ENCODE measurements at places on chromosomes 16 and 17.

GRCh38 chr16:88939245-88939971 is 37.6 kb downstream of the CBFA2T3 start:
- no peaks in the 10 kb centered on the region for H3K36me3 ChIP-seq
- no peak for DNase-seq
- peaks cover 26% of the 10 kb centered on the region for H3K4me1 ChIP-seq

DNA sequence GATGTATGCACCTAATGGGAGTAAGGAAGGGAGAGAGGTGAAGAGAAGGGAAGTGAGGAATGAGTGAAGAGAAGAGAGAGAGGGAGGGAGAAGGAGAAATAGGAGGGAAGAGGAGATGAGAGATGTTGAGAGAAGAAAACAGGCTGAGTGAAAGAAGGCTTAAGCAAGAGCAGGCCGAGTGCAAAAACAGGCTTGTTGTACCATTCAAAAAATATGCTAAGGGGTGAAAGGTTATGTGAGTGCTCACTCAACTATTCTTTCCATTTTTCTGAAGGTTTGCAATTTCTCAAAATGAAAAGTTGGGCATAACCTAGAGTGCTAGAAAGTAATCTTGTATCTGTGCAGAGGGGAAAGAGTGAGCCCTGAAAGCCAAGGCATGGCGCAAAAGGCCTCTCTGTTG is 22.9 kb downstream of the RPGRIP1L start:
- DNase-seq = no peak
- no peaks in the 10 kb centered on the region for H3K36me3 ChIP-seq
- no peaks in the 10 kb centered on the region for H3K27me3 ChIP-seq
- H3K4me3 ChIP-seq = no peak overlapping the region
- H3K4me1 ChIP-seq = no peaks in the 10 kb centered on the region

DNA sequence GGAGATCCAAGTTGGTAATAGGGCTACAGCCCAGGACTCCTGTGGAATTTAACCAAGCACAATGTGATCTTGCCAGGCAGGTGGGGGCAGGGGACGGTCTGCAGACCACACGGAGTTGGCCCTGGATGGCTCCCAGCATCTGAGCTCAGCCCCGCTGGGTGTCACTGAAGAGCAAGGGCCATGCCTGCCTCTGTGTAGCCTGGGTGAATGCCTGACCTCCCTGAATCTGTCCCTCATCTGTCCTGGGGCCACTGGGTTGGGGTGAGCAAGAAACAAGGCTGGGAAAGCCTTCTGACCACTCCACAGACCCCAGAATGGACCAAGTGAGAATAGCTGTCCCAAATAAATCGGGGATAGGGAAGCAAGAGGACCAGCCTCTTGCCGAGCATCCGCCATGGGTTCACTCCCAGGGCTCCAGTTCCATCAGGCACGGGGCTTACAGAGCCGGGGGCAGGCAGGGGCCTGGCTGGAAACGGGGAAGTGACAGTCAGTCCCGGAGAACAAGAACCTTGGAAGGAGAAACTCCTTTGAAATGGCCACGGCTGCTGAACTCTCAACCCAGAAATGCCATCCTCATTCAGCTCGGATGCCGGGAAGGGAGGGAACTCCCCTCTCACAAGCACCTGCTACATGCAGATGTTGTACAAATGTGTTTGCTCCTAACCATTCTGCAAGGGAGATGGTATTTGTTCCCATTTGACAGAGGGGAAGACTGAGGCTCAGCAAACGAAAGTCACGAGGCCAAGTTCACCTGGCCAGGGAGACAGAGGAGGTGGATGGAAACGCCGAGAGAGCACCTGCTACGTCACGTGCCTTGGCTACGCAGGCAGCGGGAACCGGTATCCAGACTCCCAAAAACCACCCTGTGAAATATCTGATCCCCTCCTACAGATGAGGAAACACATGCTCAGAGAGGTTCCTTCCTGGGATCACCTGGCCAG is 50.0 kb downstream of the RMI2 start:
- no peaks in the 10 kb centered on the region for H3K36me3 ChIP-seq
- no peaks in the 10 kb centered on the region for H3K4me1 ChIP-seq
- no peaks in the 10 kb centered on the region for H3K27me3 ChIP-seq

- no peaks in the 10 kb centered on the region for H3K4me1 ChIP-seq
- no peak for DNase-seq
- H3K4me3 ChIP-seq = no peak overlapping the region
- H3K36me3 ChIP-seq = peaks cover 9% of the 10 kb centered on the region
- H3K27me3 ChIP-seq = no peaks in the 10 kb centered on the region
Measured at GRCh38 chr17:83032781-83033180, 46.6 kb upstream of the METRNL start.

DNA sequence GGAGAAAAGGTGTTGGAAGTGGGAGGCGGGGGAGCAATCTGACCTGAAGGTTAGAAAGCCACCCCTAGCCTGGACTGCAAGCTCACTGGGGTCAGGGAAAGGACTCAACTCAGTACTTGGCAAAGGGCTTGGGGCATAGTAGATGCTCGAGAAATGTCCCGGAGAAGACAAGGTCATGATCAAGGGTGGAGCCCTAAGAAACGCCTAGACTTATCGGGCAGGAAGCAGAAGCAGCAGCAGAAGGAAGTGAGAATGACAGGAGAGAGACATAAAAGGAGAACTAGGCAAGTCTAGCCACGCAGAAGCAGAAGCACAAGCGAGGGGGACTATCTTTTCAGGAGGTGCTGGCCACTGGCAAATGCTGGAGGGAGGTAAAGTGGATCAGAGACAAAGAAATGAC is 10.2 kb downstream of the COTL1 start:
- peaks cover 7% of the 10 kb centered on the region for H3K36me3 ChIP-seq
- no peak for DNase-seq
- no peaks in the 10 kb centered on the region for H3K27me3 ChIP-seq
- peak overlapping the region; percentile 20 for H3K4me3 ChIP-seq
- H3K4me1 ChIP-seq = peaks cover 86% of the 10 kb centered on the region

DNA sequence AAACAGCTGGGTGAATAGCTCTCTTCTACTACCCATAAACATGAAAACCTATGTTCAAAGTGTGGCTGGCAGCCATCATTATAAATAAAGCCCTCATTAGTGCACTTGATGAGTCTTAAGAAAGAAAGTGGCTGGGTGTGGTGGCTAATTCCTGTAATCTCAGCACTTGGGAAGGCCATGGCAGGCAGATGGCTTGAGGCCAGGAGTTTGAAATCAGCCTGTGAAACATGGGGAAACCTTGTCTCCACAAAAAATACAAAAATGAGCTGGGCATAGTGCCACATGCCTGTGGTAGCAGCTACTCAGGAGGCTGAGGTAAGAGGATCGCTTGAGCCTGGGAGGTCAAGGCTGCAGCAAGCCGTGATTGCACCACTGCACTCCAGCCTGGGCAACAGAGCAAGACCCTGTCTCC is 28.3 kb upstream of the APPBP2 start:
- no peaks in the 10 kb centered on the region for H3K36me3 ChIP-seq
- peaks cover 2% of the 10 kb centered on the region for H3K27me3 ChIP-seq
- no peaks in the 10 kb centered on the region for H3K4me1 ChIP-seq
- H3K4me3 ChIP-seq = no peak overlapping the region
- H3K27ac ChIP-seq = no peak overlapping the region

GRCh38 chr17:77464988-77465357 is 324.2 kb downstream of the SEC14L1 start:
- no peak for DNase-seq
- H3K4me1 ChIP-seq = peaks cover 86% of the 10 kb centered on the region
- H3K27me3 ChIP-seq = no peaks in the 10 kb centered on the region
- peaks cover 24% of the 10 kb centered on the region for H3K36me3 ChIP-seq
- peak overlapping the region; percentile 40 for H3K27ac ChIP-seq

DNA sequence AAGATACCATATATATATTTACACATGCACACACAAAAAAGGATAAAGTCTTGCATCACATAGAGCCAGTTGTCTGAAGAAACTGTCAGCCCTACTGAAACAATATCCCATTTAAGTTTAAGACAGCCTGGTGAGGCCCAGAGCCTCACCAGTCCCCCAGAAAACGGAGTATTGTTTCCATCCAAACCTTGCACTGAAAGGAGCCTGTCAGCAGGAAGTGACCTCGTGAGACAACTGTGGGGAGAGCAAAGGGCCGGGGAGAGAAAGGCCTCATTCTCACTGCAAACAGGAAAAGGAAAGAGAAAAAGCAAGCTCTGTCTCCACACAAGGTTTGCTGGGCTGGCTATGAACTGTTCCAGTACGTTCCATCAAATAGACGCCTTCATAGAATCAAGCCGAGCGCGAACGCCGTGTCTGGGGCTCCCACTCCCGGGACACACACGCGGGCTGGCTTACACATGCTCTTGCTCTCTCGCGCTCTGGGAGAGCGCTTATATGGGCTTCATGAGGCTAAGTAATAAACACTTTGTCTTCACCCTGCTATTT is 44.4 kb upstream of the ZFHX3 start:
- no peaks in the 10 kb centered on the region for H3K36me3 ChIP-seq
- H3K4me1 ChIP-seq = no peaks in the 10 kb centered on the region
- H3K27me3 ChIP-seq = no peaks in the 10 kb centered on the region

- DNase-seq = no peak
- H3K4me3 ChIP-seq = peak overlapping the region; percentile 76
- H3K27ac ChIP-seq = no peak overlapping the region
- no peaks in the 10 kb centered on the region for H3K27me3 ChIP-seq
- no peaks in the 10 kb centered on the region for H3K36me3 ChIP-seq
Measured at GRCh38 chr17:16352303-16352666, 984 bp downstream of the CENPV start.

- H3K36me3 ChIP-seq = no peaks in the 10 kb centered on the region
- no peaks in the 10 kb centered on the region for H3K27me3 ChIP-seq
- H3K4me3 ChIP-seq = no peak overlapping the region
- no peak overlapping the region for H3K27ac ChIP-seq
- no peak for DNase-seq
Measured at GRCh38 chr17:67615011-67615561, 102.7 kb upstream of the NOL11 start.

GRCh38 chr17:55564081-55564480 is 52.8 kb upstream of the SMIM36 start:
- no peak overlapping the region for H3K27ac ChIP-seq
- no peak overlapping the region for H3K4me3 ChIP-seq
- H3K36me3 ChIP-seq = no peaks in the 10 kb centered on the region

DNA sequence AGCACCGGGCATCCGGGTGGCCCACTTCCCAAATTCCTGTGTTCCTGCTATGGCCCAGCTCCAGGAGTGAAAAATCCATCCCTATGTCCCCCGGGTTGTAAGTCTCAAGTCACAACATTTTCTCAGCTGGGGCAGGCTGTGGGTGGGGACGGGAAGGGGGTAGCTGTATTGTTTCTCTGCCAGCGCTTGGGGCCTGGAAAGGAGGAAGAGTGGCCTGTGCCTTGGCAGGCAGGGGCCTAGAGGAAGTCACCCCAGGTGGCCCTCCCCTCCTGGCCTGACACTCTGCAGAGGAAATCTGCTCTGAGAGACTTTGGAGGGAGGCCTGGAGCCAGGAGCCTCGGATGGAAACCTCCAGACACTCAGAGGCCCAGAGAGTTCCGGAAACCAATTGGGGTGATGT is 10.6 kb upstream of the SCN4A start:
- peaks cover 17% of the 10 kb centered on the region for H3K4me1 ChIP-seq
- H3K27me3 ChIP-seq = no peaks in the 10 kb centered on the region
- no peaks in the 10 kb centered on the region for H3K36me3 ChIP-seq
- H3K4me3 ChIP-seq = no peak overlapping the region
- DNase-seq = no peak

DNA sequence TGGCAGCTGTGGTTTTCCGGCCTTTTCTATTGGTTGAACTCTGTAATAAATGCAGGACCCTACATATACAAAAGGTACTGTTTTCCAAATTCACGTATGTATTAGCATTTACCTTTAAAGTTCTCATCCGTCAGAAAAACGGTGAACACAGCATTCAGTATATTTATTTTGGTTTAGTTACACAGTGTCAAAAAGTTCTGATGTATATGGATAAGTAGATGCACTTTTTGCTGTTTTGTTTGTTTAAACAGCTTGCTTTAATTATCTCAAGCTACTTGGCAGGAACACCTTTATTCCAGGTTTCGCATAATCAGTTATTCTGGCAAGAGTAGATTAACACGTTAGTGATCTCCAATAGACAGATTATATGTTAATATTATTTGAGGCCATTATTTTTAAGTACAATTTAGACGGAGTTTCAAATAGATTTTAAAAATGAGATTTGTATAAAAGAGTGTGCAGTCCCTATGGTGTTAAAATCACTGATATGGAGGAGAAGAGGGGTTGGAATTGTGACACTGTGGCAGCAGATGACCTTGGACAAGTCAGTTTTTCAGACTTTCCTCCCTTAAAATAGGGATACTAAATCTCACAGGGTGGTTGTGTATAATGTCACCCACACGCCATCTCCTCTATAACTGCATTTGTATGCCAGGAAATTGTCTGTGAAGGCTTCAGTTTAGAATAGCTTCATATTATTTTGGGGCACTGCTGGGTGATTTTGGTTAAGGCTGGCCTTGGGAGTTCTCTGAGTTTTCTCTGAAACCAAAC is 2.1 kb downstream of the HERPUD1 start:
- H3K27me3 ChIP-seq = no peaks in the 10 kb centered on the region
- peak overlapping the region; percentile 90 for H3K27ac ChIP-seq
- no peak for DNase-seq
- peak overlapping the region; percentile 99 for H3K4me3 ChIP-seq
- H3K4me1 ChIP-seq = peaks cover 28% of the 10 kb centered on the region

- H3K36me3 ChIP-seq = no peaks in the 10 kb centered on the region
- H3K27me3 ChIP-seq = no peaks in the 10 kb centered on the region
- no peak for DNase-seq
- no peak overlapping the region for H3K27ac ChIP-seq
Measured at GRCh38 chr16:28537076-28537475, 1.7 kb downstream of the NUPR1 start.

DNA sequence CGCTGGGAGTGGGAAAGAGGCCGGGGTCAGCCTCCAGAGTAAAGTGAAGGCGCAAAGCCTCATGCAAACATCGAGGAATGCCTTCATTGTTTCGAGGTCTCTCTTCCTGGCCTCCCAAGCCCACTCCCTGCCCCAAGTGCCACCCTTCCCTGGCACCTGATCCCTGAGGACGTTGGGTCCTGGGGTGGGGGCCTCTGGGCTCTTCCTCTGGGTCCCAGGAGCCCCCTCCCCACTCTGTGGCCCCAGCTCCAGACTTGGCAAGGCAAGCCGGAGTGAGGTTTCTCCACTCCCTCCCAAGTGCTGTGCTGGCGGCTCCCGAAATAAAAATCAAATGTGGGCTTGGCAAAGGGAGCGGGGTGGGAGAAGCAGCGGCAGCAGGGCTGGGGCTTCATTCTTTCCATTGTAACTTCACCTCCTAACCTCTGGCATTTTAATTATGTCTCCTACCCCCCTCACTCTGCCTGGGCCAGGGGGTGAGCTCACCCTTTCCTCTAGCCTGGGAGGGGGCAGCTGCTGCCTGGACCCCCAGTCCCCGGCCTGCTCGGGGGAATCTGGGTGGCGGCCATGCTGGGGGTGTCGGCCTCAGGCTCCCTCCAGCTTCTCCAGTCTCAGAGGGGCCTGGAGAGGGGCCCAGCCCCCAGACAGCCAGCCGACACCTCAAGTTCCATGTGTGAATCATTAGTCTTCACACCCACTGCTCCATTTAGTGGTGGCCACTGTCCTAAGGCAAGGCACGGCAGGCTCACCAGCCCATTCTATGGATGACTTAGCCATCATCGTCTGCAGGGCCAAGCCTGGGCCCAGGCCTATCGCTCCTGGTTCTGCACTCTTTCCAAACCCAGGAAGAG is 14.6 kb upstream of the TMEM92 start:
- no peak overlapping the region for H3K27ac ChIP-seq
- no peak overlapping the region for H3K4me3 ChIP-seq
- no peaks in the 10 kb centered on the region for H3K4me1 ChIP-seq
- H3K27me3 ChIP-seq = no peaks in the 10 kb centered on the region
